Stomach (tissue), 19 donors: ENCODE measurements at places on chromosomes 7 and 10.

DNA sequence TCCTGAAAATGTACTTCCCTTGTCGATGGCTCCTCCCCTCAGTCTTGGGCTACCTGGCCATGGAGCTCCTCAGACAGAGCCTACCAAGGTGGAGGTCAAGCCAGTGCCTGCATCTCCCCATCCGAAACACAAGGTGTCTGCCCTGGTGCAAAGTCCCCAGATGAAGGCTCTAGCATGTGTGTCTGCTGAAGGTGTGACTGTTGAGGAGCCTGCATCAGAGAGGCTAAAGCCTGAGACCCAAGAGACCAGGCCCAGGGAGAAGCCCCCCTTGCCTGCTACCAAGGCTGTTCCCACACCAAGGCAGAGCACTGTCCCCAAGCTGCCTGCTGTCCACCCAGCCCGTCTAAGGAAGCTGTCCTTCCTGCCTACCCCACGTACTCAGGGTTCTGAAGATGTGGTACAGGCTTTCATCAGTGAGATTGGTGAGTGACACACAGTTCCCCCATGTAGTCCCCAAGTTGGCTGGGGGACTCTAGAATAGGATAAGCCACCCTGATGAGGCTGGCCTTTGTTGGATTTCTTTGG, 8.8 kb downstream of the PPRC1 start:
- no peak for DNase-seq

DNA sequence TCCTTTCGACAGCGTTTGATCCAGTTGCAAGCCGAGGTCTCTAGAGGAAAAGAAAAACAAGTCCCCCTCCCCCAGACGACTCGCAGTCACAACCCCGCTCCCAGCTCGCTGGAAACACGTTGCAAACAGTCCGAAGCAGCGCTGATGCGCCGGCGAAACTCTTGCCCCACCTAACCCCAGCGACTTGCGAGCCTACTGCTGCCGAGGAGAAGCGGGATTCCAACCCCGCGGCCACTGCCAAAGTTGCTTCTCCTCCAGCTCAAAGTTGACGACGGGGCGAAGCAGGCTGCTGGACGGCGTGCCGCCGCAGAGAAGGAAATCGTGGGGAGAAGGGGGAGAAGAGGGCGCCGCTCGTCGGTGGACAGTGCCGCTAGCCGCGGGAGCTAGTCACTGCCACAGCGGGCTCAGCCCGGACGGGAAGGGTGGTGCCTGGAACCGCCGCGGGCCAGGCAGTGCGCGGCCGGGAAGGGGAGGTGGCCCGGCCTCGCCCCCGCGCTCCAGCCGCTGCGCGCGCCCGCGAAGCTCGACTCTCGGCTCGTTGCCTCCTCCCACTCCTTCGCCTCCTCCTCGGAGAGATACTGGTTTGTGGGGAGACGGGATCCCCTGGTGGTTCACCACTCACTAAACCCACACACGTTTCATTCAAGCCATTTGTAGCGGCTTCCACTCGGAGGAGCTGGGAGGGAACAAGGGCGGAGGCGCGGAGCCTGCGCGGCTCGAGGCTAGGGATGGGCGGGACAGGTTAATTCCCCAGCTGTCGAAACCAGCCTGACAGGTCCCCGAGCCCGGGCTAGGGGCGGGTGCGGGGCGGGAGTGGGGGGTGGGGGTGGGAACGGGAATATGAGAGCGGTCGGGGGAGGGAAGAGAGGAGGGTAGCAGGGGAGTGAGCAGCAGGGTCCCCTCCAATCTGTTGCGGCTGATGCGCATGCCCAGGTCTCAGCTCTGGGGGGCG, at the start of gene GPR37:
GPR37 (minus strand) TSS at position 392 of the 952 bp plus-strand sequence. CDS start 816 bp downstream, outside the sequence.
- DNase-seq = peak; percentile 87

- peak; percentile 42 for DNase-seq
These were observed 136.4 kb upstream of the FGFR2 start for GRCh38 chr10:121734589-121735045.

GRCh38 chr7:29471444-29472138, 92.0 kb upstream of the PRR15 start:
- DNase-seq = no peak

DNA sequence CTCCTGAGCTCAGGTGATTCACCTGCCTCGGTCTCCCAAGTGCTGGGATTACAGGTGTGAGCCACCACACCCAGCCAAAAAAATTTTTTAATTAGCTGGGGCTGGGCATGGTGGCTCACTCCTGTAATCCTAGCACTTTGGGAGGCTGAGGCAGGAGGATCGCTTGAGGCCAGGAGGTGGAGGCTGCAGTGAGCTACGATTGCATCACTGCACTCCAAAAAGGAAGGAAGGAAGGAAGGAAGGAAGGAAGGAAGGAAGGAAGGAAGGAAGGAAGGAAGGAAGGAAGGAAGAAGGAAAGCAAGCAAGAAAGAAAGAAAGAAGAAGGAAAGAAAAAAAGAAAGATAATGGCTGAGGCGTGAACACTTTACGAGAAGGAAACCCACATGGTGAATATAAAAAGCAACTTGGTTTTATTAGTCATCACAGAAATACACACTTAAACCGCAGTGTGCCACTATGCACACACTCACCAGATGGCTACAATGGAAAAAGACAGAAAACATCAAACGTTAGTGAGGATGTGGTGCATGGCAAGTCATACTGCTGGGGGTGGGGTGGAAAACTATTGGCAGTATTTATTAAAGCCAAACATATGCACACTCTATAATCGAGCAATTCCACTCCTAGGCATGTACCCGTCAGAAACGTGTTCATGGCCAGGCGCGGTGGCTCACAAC, 4.4 kb upstream of the CCL26 start:
- no peak for DNase-seq

GRCh38 chr10:86775056-86775869, 18.8 kb downstream of the BMPR1A start:
- DNase-seq = no peak

GRCh38 chr10:77351386-77351785, 286.2 kb downstream of the KCNMA1 start:
- DNase-seq = no peak

DNA sequence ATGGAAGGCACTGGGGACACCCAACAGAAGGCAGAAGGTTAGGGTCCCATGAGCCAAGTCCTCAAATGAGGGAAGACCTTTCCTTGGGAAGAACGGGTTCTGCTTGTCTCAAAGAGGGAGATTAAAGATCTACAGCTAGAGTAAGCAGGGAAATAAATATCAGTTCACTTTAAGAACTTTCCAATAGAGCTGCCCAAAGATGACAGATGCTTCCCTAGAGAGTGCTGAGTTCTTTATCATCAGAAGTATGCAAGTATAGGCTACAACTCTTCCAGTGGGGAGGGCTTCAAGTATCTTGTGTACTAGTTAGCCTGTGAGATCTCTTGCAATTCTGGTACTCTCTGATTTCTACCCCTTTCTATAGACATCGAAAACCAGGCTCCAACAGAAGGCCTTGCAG, 39.4 kb downstream of the EMX2 start:
- peak; percentile 34 for DNase-seq

DNA sequence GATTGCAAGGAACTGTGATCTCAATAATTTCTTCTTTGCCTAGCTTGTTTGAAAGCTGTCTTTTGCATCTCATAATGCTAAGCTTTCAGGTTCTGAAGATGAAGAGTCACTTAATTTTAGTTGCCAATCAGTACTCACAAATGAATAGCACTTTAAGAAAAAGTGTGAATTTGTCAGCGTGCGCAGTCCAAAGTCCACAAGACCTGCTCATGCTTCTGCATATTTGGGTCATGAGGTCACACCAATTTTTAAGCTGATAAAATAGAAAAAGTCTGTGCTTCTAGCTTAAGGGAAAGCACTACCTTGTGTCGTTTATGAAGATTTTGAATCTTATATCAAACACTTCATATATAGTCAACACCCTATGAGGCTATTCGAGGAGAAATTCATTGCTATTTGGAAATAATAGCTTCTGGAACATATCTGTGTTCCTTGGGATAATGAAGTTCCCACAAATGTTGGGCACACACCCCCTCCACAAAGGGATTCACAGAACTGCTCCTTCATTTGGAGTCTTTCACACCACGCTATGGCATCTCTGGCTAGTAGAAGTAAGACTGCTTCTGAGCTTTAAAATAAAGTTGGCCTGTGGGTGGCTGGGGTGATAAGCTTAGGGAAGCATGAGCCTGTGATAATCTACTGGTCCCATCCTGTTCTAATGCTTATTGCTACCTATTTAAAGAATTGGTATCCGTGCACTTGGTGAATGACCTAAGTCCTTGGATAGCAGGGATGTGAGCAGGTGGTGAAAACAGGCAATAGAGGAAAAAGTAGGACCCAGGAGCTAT, 33.3 kb downstream of the A1CF start:
- peak; percentile 20 for DNase-seq

DNA sequence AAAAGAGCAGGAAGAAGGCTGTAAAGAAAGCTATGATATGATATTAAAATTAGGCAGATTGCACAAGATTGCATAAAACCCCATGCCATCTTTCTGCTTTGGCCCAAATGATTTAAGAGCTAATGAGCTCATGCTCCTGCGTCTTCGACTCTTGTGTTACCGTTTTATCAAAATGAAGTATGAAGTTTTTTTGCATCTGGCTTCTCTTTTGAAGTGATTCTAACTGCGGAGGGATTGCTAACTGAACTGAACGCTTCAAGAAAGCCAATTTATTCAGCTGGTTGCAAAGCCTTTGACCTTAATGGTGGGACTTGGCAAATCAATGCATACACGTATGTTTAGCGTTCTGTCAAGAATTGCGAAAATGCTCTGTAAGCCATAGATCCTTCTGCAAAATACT, 282.9 kb downstream of the TWIST1 start:
- DNase-seq = no peak

- no peak for DNase-seq
These were observed 116.2 kb upstream of the GPR22 start for GRCh38 chr7:107353701-107354100.

DNA sequence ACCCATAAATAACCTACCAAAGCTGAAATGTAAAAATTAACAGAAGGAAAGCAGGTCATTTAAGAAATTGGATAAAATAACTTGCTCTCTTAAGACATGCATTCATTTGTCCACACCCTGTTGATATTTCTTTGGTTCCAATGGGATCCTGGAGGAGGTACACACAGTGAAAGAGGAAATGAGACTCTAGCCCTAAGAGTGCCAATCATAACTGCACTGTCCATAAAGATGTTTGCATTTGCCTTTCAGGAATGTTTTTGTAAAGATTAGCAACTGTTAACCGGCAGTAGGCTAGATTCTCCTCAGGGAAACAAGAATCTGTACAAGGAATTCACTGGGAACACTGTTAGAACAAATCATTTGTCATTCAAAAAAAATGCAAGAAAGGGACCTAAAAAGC, 61.0 kb downstream of the MEOX2 start:
- no peak for DNase-seq

DNA sequence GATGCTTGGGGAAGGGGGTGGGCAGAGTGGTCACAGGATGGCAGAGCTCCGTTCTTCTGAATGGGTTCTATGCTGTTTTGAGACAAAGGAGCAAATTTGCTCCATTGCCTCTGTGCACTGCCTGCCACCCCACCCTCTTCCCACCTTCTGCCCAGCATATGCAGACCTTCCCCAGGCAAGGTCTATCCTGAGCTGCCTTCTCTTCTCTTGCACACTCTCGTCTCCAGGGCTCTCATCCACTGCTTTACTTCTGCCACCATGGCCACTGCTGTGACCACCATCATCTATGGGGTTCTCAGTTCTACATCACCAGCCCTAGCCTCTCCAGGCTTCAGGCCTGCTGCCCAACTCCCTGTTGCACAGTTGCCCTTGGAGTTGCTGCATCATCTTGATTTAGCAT, 230.4 kb downstream of the TMEM178B start:
- DNase-seq = no peak

GRCh38 chr7:603152-603951, 83.7 kb upstream of the PDGFA start:
- no peak for DNase-seq

DNA sequence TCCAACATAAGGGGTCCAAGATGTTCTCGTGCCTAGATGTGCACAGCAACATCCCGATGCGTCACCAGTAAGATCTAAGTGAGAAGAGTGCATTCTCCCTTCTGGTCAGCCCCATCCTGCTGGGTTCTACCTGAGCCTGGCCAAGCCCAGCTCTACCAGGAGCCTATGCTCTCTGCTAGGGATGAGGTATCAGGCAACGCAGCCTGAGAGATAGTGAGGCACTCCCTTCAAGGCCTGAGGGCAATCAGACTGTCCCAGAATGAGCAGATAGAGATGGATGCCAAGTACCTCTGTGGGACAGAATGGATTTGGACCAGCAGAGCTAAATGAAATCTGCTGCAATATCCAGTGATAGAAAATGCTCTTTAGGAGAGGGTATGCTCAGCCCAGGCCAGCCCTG, 26.7 kb downstream of the DDC start:
- DNase-seq = no peak

- no peak for DNase-seq
These were observed 27.7 kb downstream of the ZSCAN25 start for GRCh38 chr7:99644431-99644830.

- no peak for DNase-seq
These were observed 50.3 kb upstream of the ANTXRL start for GRCh38 chr10:46236546-46236887.

DNA sequence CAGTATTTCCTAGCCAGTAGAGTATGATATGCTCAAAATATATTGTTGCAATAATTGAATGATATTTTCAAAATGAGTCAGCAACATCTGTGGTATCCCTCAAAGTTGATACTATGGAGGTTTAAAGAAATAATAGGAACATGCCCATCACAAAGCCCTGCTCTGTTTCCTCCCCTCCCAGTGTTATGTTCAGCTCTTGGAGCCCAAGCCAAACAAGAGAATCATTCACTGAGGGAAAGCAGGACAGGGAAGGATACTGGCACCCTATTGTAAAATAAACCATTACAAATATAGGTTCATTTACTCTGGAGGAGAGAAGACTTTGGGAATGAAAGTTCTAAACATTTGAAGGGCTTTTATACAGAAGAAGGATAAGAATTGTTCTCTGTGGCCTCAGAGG, 37.6 kb downstream of the SORCS3 start:
- DNase-seq = no peak

DNA sequence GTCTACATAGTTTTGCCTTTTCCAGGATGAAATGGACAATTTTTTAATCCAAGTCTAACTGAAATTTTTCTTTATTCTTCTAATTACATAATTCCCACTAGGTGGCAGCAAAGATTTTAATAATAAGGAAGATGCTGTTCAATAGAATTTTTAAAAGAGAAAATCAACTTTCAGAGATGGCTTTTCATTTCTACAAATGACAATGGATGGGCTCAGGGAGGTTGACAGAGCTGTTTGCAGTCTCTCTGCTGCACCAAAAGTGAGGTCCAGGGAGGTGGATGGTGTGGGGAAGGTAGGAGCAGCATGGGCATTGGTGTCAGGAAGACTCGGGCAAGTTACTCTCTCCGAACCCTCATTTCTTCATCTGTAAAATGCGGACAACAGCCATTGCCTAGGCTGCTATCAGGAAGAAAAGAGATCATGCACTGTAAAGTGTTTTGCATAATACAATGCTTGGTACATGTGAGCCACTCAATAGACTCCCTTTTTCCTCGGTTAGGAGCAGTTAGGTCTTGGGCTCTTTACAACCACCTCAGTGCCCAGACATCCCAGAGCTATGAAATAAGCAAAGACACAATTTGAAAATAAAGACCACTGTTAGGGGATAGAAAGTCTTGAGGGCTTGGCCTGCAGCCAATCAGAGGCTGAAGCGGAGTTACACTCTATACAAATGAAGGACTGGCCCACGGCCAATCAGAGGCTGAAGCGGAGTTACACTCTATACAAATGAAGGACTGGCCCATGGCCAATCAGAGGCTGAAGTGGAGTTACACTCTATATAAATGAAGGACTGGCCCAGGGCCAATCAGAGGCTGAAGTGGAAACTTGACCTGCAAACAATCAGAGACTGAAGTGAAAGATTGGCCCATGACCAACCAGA, 107.1 kb downstream of the ABLIM1 start:
- peak; percentile 81 for DNase-seq
